Kidney tubule cell (primary cell): ENCODE measurements at places on chromosomes 13 and 19.

- no peak for DNase-seq
These were observed 5.1 kb upstream of the PCDH9 start for GRCh38 chr13:67235265-67235664.

DNA sequence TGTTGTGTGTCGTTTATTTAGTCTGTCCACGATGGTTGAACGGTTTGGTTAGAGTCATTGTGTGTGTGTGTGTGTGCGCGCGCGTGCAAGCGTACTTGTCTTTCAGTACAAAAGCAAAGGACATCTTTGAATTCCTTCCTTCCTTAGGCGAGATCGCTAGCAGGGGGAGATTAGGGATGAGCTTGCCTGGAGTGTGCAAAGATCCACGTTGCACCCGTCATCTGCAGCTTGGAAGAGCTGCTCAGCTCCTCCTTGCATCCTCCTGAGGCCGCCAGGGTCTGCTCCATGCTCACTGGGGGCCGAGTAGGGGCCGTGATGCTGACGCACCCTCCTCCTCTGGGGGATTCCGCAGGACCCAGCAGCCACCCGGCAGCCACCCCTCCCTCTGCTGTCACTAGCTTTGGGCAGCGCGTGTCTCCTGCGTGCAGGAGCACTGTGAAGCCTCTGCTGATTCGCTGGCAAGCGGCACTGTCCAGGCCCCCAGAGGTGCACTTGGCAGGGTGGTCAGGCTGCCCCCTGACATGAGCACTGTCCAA, 137.3 kb downstream of the KDM4B start:
- DNase-seq, result no peak

GRCh38 chr19:511101-511851, 4.0 kb downstream of the TPGS1 start:
- DNase-seq, result no peak

DNA sequence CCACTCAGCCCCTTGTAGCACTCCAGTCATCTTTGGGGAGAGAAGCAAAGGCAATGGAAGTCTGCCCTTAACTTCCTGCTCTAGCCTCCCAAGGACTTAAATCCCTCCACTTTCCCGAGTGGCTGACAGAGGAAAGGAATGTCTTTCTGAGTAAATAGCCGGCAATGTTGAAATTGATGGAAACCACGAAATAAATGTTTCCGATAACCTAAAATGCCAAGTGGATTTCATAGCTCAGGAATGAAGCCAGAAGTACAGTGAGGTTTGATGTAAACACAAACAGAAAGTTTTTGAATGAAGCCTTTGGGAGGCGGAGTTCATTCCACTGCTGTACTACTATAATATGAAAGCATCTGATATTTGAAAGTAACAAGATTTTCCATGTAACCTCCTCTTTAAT, 14.0 kb upstream of the TBC1D4 start:
- peak; percentile 26 for DNase-seq

- no peak for DNase-seq
These were observed 367.6 kb upstream of the TSHZ3 start for GRCh38 chr19:31716826-31717225.

GRCh38 chr13:60355056-60355455, 42.0 kb upstream of the TDRD3 start:
- DNase-seq, result no peak

- DNase-seq, result no peak
These were observed 100.6 kb upstream of the FAM216B start for GRCh38 chr13:42680748-42681147.
